ENCODE measurements at places on chromosomes 4 and X. TPM values are rescaled to one million over a fixed set of nuclear protein-coding genes. Genes with fewer than 3 reads are reported as not detected.

Gene ADH1B
- 2.9 TPM for total RNA-seq

Gene ZNF711
- 1.6 TPM for total RNA-seq

Gene PASD1
- not detected for total RNA-seq

Gene GJB1
- not detected for total RNA-seq

Gene MUC7
- not detected for total RNA-seq

Gene AMTN
- not detected for total RNA-seq

Gene GAGE12J
- total RNA-seq: not detected

Gene FAM9B
- not detected for total RNA-seq

Gene TEX13C
- total RNA-seq: not detected

Gene PF4V1
- total RNA-seq: not detected

Gene TEX13B
- not detected for total RNA-seq

Gene SYNPO2
- total RNA-seq: 0.45 TPM

Gene ACE2
- not detected for total RNA-seq

Gene RIPPLY1
- not detected for total RNA-seq

Gene GPR50
- total RNA-seq: not detected

Gene IL1RAPL2
- 5.7 TPM for total RNA-seq

Gene RNF175
- 1.3 TPM for total RNA-seq

Gene DCAF4L1
- not detected for total RNA-seq

Gene COL4A6
- 2.0 TPM for total RNA-seq

Gene IDUA
- total RNA-seq: 1.0 TPM

Gene KLKB1
- total RNA-seq: not detected

Gene HMGN5
- total RNA-seq: 0.45 TPM

Gene ZNF330
- total RNA-seq: 15.3 TPM

Gene PLS3
- 69.7 TPM for total RNA-seq

Gene TMPRSS11A
- not detected for total RNA-seq

Gene FAM90A26
- total RNA-seq: not detected

Gene ZMAT1
- total RNA-seq: not detected

Gene AREG
- total RNA-seq: 10.0 TPM

Gene RNF212
- 0.30 TPM for total RNA-seq

Gene GYG2
- total RNA-seq: 5.9 TPM

Gene ATOH1
- not detected for total RNA-seq

Gene DDX60
- total RNA-seq: 5.2 TPM

Gene HERC5
- 0.17 TPM for total RNA-seq

Gene RUFY3
- total RNA-seq: 17.7 TPM

Gene GPR143
- 1.7 TPM for total RNA-seq

Gene KCNE5
- not detected for total RNA-seq

Gene STK26
- 5.9 TPM for total RNA-seq

Gene LARP1B
- total RNA-seq: 13.4 TPM

Gene ATP8A1
- total RNA-seq: 0.45 TPM

Gene FMR1
- 8.6 TPM for total RNA-seq

Gene DKK2
- total RNA-seq: 0.30 TPM

Gene RTL3
- 0.50 TPM for total RNA-seq

Gene AMBN
- not detected for total RNA-seq

Gene ARR3
- total RNA-seq: not detected

Gene ARL9
- 1.5 TPM for total RNA-seq

Gene MAGEA2
- total RNA-seq: not detected

Gene TLR10
- total RNA-seq: not detected

Gene PRDM8
- total RNA-seq: 5.2 TPM

Gene EGF
- total RNA-seq: not detected

Gene MAGEC2
- total RNA-seq: not detected

Gene TMEM131L
- 5.6 TPM for total RNA-seq

Gene CXCL3
- total RNA-seq: 2.4 TPM

Gene GAGE13
- not detected for total RNA-seq

Gene CXCR3
- not detected for total RNA-seq

Gene CT83
- not detected for total RNA-seq
